ENCODE measurements at places on chromosomes 16 and 17.

DNA sequence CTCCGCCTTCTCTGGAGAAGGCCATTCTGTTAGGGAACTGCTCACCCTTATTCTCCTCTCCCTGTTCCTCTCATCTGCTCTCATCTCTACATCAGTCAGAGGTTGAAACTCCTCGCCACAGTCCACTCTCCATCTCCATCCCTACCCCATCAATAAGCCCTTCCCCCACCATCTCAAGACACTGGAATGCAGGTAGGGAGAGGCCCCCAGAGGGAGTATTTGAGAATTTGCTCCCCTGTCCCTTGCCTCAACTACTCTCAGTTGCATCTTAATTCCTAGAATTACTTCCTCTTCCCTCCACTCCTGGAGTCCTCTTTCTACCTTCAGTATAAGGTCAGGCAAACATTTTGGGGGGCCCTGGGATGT is 2.0 kb upstream of the AATF start:
- no peak for DNase-seq

GRCh38 chr17:82802075-82802780 is 37.6 kb downstream of the ZNF750 start:
- no peak for DNase-seq

DNA sequence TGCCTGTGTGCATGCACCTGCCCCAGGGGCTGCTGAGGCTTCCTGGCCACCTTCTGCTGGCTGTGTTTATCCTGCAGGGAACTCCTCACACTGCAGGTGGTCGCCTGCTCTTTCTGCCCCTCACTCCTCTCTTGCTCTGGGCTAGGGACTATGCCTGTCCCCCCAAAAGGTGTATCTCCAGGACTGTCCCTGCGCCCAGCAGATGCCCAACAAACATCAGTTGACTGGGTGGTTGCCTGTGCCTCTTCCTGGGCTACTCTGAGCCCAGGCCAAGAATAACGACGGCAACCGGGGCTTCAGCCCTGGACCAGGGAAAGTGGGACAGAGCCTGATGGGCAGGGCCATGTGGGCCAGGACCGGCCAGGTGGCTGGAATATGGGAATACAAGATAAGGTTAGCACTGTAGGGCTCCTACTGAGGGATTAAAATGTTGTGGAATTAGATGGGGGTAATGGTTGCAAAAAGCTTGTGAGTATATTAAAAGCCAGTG is 55.4 kb downstream of the VAC14 start:
- DNase-seq = no peak

DNA sequence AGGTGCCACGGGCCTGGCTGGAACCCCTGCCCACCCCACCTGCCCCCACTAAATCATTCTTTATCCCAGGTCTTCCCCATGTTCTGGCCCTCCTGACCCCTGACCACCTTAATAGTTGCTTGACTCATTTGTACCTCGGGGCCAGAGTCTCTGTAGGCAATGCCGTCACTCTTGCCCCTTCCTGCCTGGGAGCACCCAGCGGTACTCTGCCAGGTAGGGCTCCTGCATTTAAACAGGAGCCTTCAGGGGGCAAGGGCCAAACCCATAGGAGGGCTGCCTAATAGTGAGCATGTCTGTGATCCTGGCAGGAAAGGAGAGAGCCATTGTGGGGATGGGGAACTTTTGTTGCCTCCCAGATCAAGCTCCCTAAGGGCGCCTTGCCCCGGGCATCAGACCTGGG is 8.8 kb upstream of the ITGA3 start:
- no peak for DNase-seq

GRCh38 chr16:89149386-89149785 is 22.2 kb upstream of the CDH15 start:
- DNase-seq = no peak

GRCh38 chr17:51913491-51914205 is 244.9 kb downstream of the CA10 start:
- peak; percentile 72 for DNase-seq

DNA sequence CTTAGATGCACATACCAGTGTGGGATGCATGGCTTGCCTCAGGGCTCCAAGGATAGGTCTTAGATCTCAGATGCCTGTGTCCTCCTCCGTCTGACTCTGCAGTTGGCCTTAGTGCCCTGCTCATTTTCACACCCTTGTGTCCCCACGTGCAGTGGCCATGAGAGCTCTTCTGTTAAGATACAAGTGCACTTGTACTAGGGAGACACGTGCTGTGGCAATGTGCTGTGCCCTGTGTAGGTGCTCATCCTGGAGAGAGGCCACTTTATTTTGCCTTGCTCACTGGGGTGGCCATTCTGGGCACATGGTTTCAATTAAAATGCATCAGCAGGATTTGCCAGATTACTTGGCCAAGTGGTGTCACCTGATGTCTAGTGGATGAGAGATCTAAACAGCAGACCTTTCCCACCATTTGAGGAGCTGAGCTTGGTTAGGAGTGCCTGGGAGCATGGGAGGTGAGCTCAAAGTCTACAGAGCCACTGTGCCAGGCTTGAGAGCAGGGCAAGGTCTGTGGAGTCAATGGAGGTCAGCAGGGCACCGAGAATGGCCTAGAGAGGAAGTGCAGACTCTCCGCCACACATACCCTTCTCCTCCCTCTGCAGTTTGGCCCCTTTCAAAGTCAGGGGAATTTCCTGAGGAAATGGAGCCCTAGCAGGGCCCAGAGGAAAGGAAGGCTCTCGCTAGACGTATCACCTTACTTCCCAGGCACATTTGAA is 25.2 kb upstream of the SMPD3 start:
- DNase-seq = no peak

GRCh38 chr16:88671806-88672205 is 8.9 kb upstream of the MVD start:
- no peak for DNase-seq

- DNase-seq = no peak
Observed at GRCh38 chr17:49959183-49959935, 9.6 kb upstream of the DLX4 start.

DNA sequence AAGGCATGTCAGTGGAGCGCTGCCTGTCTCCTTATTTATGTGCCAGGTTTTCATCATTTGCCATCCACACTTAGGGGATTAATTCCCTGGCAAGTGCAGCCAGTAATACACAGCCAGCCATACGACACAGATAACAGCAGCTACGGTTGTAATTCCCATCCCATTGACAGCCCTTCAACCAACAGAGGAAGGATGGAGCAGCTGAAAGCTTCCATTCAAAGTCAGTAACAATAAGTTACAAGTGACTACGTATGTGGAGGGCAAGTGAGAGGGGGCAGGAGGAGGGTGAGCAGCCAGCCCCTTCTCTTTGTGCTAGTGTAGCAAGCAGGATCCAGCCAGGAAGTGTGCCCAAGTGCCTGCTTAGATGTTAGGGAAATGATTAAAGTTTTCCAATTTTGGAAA is 53.8 kb upstream of the LYRM9 start:
- DNase-seq = no peak

DNA sequence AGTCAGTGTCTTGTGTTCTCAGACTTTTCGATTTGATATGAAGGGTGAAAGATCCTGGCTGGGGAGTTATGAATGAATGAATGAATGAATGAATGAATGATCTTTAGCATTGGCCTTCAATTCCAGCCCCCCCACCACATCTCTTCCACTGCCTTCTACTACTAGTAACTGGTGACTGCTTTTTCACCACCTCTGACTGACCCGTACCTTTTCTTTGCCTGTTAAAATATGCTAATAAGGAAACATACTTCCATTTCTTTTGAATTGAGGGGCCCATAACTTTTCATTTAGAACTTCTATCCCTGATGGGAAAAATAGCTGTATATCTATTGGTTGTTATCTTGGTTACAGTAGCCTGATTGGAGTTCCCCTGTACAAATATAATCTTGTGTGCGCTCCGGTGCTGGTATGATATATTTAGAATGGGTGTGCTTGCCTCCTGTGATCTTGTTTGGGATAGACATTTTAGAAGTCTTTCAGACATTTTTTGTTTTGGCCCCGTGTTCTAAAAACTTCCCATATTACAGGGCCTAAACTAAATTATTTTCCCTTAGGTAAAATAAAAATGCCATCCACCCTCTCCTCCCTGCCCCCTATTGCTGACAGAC is 3.4 kb downstream of the LYRM1 start:
- DNase-seq = no peak

- DNase-seq = peak; percentile 22
Observed at GRCh38 chr17:75289832-75290337, 652 bp upstream of the SLC25A19 start.

- DNase-seq = no peak
Observed at GRCh38 chr17:80389011-80389995, 25.7 kb upstream of the ENDOV start.

- DNase-seq = no peak
Observed at GRCh38 chr17:37483311-37484039, 6.2 kb upstream of the DUSP14 start.

- no peak for DNase-seq
Observed at GRCh38 chr17:42704490-42704836, 22.1 kb downstream of the CNTNAP1 start.

DNA sequence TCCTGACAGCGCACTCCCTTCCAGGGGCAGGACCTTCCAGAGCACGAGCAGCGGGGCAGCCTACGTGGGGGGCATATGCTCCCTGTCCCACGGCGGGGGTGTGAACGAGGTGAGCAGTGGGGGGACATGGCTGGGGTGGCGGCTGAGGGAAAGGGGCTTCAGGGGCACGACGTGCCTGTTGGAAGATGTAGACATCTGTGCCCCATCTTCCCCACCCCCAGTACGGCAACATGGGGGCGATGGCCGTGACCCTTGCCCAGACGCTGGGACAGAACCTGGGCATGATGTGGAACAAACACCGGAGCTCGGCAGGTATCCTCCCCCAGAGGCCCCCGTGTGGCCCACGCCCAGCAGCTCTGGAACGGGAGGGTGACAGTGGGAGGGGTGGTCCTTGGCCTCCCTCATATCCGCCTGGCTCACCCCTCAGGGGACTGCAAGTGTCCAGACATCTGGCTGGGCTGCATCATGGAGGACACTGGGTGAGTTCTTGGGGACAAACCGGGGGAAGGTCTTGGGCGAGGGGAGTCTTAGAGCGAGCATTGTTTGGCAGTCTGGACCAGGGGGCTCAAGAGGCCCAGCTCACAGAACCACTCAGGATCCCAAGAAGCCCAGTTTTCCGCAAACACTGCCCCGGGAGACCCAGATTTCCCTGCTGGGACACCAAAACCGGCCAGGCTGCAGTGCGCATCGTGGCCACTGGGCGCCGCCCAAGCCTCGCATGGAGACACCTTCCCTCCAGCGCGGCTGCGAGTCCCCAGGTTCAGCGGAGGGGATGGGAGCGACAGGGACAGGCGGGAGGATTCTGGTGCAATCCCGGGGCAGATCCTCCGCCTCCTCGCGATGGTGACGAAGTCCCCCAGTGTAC is 15.7 kb downstream of the ADAM11 start:
- DNase-seq = peak; percentile 89

- DNase-seq = no peak
Observed at GRCh38 chr17:17350491-17351355, 47.5 kb downstream of the NT5M start.

DNA sequence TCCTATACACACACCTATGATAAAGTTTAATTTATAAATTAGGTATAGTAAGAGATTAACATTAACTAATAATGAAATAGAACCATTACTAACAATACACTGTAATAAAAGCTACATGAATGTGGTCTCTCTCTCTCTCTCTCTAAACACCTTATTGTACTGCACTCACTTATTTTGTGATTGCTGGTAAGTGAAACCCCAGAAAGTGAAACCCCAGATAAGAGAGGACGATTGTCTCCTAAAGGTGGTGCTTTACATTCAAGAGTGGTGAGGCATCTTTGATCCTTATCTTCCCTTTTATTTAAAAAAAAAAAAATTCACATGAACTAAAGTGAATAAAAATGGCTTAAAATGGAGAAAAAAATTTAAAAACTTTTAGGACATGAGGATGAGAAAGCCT is 80.1 kb upstream of the TRAP1 start:
- DNase-seq = no peak

DNA sequence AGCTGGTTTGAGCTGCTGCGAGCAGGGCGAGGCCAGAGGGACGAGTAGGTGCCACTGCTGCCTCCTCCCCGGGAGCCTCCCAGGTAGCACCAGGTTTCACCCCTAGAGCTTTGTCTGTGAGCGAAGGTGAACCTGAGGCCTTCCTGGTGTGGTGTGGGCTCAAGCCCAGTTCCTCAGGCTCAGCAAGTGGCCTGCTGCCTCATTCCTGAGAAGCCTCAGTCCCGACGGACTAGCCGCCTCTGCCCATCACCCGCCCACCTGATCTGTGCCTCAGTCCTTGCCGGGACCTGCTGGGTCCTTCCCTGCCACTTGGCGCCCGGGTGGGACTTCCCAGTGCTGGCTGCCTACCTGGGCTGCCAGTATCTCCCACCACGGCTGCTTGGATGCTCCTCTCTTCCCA is 1.7 kb downstream of the NLRC3 start:
- no peak for DNase-seq

DNA sequence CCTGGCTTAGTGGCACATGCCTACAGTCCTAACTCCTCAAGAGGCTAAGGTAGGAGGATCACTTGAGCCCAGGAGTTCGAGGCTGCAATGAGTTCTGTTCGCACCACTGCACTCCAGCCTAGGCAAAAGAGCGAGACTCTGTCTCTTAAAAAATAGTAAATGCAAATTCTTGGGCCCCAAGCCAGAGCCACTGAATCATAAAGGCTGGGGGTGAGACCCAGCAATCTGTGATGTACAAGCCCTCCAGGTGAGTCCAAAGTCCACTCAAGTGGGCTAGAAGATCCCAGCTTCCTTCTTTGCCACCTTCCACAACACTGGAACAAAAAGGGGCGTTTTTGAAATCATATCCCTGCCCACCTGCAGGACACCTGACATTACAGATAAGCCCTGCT is 16.9 kb downstream of the TRIM25 start:
- no peak for DNase-seq

DNA sequence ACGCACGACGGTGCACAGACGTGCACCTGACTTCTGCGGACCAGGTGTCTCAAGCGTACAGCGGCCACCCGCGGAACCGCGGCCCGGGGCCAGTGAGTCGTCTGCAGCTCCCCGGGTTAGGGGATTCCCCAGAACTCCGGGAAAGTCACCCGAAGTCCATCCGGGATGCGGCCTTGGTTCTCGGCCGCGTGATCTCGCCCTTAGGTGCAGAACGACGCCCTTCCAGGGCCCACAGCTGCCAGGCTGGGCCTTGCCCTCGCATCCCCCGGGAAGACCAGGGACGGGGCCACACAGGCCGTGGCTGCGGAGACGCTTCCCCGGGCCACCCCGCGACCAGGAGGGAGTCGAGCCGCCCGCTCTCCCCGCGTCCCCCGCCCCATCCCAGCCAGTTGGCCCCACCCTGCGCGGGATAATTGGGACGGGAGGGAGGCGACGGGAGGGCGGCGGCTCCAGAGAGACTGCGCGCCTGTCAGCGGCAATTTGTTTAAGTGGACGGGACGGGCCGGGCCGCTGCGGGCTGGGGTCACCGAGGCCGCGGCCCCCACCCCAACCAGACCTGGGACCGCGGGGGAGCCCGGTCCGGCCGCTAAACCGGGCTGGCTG is 3.6 kb upstream of the TBX2 start:
- DNase-seq = no peak

- no peak for DNase-seq
Observed at GRCh38 chr17:336110-337021, 16.2 kb downstream of the RPH3AL start.

All from cerebellar cortex (tissue), 1 donor.